ENCODE measurements at places on chromosomes 12 and 14. TPM values are rescaled to one million over a fixed set of nuclear protein-coding genes. Genes with fewer than 3 reads are reported as not detected.

- H3K4me1 ChIP-seq: peaks cover 2% of the 10 kb centered on the region
- H3K4me3 ChIP-seq: no peak overlapping the region
- no peaks in the 10 kb centered on the region for H3K36me3 ChIP-seq
- H3K27me3 ChIP-seq: no peaks in the 10 kb centered on the region
- DNase-seq: no peak
- H3K27ac ChIP-seq: no peak overlapping the region
Measured at GRCh38 chr12:68866950-68867349, 59.0 kb downstream of the MDM2 start.

DNA sequence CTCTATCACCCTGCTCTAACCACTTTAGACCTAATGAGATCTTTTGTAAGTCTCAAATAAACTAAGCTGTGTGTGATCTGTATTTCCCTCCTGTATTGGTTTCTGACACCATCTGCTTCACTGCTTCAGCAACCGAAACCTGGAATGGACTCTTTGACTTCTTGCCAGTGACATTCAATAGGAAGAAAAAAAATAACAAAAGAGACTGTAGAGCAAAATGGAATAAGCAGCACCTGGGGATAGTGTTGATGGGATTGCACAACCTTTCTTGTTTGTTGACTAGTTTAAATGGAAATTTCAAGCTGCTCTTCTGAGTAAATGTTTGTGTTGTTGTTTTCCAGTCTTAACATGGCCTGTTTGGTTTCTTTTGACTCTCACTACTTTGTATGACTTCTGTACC lies 888.6 kb upstream of the SEL1L start:
- H3K27me3 ChIP-seq: no peaks in the 10 kb centered on the region
- H3K4me1 ChIP-seq: no peaks in the 10 kb centered on the region
- no peak overlapping the region for H3K27ac ChIP-seq

DNA sequence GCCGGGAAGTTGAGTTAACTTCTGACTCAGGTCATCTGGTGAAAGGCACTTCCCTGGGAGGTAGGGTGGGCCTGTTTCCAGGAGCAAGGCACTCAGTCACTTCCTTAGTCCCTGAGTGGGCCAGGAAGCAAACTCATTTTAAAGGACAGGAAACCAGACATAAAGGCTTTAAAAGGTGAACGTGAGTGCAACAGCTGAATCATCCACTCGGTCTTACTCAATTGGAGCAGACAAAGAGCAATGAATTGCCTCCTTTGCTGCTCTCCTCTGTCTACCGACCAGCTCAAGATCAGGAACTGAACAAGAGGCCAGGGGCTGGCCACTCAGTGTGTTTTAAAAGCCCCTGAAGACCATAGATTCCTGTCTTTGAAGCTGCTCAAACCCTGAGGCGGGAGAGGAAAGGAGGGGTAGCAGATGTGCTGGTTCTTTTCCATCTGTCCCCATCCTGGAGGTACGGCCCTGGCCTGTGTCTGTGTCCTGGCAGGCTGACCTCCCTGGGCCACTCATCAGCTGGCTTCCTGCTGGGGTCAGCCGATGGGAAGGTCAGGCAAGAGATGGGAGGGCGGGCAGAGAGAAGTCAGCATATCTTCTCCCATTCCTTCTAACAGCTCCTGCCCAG lies 148.9 kb downstream of the PPM1H start:
- H3K27ac ChIP-seq: no peak overlapping the region
- no peak for DNase-seq
- H3K4me1 ChIP-seq: peaks cover 6% of the 10 kb centered on the region
- H3K36me3 ChIP-seq: no peaks in the 10 kb centered on the region
- H3K27me3 ChIP-seq: no peaks in the 10 kb centered on the region

- H3K27me3 ChIP-seq: peaks cover 68% of the 10 kb centered on the region
- H3K4me1 ChIP-seq: peaks cover 16% of the 10 kb centered on the region
- H3K27ac ChIP-seq: no peak overlapping the region
- no peaks in the 10 kb centered on the region for H3K36me3 ChIP-seq
Measured at GRCh38 chr12:1592444-1593173, 1.8 kb downstream of the FBXL14 start.

Gene OAS1
- total RNA-seq: not detected
